Spleen (tissue), 13 donors: ENCODE measurements at places on chromosomes 4 and X. TPM values are rescaled to one million over a fixed set of nuclear protein-coding genes. Genes with fewer than 3 reads are reported as not detected.

- DNase-seq: no peak
These were observed 321.7 kb downstream of the ANK2 start for GRCh38 chr4:113371111-113371510.

PDGFC gene
- total RNA-seq: 17.8 TPM

DNA sequence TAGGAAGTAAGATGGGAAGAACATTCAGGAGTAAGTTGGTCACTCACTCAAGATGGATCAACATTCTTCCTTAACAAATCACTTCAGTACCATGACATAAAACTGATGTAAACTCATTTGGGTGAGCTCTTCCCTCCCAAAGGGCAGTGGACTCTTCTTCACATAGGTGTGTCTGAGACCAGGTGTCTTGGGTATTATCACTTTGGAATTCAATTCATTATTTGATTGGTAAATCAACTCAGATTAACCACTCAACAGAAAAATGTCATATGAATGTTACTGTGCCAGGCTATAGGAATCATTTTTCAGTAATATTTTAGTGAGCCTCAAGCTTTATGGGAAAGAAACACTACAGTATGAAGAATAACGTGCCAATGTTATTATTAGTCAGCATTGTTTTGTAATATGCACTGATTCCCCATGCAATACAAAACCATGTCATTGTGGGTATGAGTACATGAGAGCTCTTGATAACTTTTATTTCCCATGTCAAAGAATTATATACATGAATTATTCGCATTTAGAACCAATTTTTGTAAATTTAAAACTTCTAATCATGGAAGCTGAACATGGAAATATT lies 58.6 kb upstream of the ETNPPL start:
- no peak for DNase-seq

GRCh38 chr4:127188847-127189246 lies 443.9 kb upstream of the INTU start:
- DNase-seq: no peak

CTSO gene
- total RNA-seq: 24.5 TPM

- no peak for DNase-seq
These were observed 155.4 kb downstream of the GPM6A start for GRCh38 chr4:175656649-175657048.

GATA1 gene
- total RNA-seq: 1.3 TPM

DNA sequence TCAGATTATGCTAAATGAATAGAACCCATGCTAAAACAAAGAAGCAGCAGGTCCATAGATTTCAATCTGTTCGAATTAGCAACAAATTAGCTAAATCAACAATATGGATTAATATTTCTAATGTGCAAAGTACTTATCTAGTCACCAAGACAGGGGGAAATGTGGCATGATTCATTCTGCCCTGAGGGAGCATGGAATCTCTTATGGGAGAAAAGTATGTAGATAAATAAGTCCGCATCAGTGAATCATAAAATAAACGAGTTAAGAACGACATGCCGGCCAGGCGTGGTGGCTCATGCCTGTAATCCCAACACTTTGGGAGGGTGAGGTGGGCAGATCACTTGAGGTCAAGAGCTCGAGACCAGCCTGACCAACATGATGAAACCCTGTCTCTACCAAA lies 102.1 kb downstream of the ANOS1 start:
- DNase-seq: no peak

DNA sequence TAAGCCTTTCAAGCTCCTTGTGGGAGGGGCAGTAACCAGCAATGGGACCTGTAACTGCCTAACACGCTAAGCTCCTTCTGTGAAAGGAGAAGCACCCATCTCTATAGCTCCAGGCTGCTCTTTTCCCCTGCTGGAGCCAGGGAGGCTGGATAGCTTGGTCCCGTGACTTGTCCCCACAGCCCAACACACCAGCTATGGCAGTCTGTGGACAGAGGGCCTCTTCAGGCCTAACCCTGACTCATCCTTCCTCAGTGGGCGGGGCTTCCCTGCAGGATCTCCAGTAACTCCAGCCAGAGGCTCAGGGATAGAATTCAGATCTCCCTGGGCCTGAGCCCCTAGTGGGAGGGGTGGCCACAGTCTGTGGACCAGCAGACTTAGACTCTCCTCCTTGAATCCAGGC lies 1290.1 kb downstream of the PCDH7 start:
- DNase-seq: no peak

GRCh38 chr4:120853161-120853935 lies 69.2 kb downstream of the PRDM5 start:
- no peak for DNase-seq

DNA sequence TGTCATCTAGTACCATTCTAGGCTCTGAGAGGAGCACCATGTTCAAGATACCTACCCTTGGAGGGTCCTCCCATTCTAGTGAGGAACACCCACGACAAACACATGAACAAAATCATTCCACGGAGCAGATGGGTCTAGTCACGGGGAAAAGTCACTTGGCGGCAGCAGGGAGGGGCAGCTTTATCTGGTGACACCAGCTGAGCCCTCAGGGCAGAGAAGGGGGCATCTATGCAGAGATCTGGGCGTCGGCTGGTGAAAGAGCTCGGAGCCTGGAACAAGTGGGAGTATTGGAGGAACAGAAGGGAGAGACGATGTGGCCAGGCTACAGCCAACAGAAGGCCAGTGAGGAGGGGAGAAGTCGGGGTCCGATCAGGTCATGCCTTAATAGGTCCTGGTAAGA lies 11.9 kb upstream of the PDHA1 start:
- no peak for DNase-seq

- DNase-seq: no peak
These were observed 65.4 kb upstream of the ENPP6 start for GRCh38 chr4:184282895-184283654.

DNA sequence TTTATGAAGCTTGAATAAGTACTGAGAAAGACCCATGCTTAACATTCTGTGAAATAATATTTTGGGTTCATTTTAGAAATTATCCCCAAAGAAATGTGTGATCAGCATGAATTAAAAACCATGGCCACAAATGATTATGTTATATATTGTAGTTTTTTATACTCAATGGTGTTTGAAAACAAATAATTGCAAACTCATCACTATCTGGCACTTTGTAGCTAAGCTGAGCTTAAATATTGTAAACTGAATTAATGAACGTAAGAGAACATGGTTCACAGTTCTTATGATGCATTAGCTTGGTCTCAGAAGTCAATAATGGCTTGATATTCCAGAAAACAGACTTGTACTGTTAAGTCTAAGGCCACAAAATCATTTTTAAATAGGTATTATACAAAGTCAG lies 24.6 kb upstream of the ASB5 start:
- DNase-seq: no peak

DNA sequence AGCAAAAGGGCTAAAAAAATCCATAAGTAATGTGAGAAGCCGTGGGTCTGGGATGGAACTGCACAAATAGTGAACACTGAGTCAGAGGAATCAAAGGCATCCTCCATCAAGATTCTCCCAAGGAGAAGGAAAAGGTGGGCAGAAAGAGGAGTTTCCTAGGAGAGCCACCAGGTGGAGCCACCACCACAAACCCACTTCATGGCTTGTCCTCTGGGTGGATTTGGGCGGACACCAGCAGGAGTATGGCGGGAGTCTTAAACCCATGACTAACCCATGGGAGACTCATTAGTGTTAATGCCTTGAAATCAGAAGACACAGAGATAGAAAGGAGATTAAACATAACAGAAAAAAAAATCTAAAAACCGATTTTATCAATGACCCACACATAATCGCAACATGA lies 147.7 kb downstream of the SH3KBP1 start:
- peak; percentile 81 for DNase-seq
